ENCODE measurements at places on chromosomes 3 and 15.

DNA sequence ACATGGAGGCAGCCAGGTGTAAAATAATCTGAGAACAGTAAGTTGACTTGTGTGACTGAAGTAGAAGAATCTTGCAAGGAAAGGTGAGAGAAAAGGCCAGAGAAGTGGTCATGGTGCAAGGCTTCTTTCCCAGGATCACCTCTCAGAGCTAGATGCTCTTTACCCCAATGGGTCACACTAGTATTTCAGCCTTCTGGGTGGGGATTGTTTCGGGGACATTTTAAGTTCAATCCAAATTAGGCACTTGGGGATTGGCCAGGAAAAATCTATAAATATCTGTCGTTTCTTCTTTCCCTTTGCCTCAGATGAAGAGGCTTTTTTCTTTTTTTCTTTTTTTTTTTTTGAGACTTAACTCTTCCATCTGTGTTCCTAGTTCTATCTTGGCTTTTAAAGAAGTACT, 188.0 kb downstream of the KLHL25 start:
- DNase-seq, result no peak

DNA sequence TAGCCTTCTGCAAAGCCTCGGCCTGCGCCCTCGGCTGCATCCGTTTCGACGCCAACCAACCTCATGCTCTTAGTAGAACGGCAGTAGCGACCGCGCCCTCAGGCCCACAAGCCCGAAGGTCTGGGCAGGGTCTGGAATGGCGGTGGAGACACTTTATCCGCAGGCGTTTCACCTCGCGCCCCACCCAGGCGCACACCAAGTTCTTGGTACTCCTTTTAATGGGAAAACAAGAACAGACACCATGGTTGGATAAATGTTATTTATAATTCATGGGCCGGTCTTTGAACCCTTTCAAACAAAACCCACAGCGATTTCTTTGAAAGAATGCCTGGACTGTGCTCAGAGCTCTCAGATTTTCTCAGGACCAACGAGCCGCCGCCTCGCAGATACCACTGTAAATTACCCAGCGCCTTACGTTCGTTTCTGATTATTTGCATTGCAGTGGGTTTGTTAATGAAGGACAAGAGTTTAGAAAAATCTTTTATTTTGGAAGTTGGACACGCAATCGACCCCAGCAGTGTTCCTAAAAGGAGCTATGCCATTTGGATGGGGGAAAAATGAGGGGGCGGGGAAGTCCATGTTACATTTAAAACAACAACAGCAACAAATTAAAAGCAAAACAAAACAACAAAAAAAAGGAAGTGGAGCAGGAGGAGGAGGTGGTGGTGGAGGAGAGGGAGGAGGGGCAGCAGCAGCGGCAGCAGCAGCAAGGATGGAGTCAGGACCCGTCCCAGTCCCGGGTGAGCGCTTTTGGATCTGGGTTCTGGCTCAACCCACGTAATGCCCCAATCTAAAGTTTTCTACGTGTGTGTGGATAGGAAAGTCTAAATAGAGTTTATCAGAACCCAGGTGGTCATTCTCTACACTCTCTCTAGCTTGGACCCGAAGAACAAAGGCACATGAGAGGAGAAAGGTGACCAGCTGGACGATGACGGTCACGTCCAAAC, 993 bp upstream of the ISL2 start:
- DNase-seq, result no peak

DNA sequence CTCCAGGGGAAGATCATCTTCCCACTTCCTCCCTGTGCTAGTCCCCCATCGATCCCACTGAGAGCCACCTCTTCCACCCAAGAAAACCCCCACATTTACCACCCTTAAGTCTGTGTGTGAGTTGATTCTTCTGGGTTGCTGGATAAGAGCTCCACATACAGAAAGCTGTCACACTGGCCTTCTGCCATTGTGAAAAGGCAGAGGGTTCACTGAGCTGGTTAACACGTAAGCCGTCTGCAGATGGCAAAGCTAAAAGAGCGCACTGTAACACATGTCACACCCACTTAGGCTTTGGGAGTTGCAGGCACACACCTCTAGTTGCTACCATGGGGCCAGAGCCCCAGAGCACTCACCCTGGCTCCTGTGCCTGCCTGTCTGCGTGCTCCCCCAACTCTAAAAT, 309.8 kb upstream of the LRRC3B start:
- no peak for DNase-seq

DNA sequence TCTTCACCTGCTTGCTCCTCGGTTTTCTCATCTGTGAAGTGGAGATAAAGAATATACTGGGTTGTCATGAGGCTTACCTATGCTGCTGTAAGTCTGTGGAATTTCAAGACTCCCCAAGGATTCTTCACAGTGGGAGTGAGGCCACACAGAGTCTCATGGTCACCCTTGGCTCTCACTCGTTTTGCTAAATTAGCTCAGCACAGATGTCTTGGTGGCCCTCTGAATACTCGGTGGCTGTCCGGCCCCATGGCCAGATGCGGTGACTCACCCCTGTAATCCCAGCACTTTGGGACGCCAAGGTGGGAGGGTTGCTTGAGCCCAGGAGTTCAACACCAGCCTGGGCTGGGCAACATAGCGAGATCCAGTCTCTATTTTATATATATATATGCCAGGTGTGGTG, 5.0 kb upstream of the CHCHD6 start:
- no peak for DNase-seq

DNA sequence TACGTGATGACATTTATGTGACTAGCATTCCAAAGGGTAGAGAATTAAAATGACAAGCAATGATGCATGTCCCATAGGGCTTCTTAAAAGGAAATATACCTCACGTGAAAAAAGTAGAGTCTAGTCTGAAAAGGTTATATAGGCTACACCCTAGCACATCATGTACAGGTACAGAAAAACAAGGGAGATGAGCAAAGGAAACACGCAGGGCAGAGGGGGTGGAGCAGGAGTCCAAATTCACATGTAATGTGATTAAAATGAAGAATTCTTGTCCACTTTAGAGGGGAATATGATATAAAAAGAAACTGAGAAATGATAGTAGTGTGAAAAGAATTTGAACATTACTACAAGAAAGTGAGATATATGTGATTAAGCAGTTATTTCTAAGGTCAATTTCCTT, 59.4 kb downstream of the HACD2 start:
- DNase-seq, result no peak

DNA sequence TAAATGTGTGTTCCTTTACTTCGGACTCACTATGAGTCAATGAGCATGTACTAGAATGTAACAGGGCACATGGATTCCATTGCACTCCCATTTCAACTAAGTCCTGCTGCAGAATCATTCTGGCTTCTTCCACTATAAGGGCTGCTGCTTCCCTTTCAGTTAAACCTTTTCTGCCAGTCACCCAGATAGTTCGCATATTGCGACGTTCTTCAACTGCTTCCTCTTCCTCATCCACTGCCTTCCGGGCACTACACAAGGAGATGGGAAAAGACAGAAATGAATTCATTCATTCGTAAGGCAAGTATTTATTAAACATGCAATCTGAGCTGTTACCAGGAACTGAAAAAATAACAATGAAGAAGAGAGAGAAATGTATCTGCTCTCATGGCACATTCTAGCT, 55.6 kb downstream of the POLQ start:
- DNase-seq, result no peak

DNA sequence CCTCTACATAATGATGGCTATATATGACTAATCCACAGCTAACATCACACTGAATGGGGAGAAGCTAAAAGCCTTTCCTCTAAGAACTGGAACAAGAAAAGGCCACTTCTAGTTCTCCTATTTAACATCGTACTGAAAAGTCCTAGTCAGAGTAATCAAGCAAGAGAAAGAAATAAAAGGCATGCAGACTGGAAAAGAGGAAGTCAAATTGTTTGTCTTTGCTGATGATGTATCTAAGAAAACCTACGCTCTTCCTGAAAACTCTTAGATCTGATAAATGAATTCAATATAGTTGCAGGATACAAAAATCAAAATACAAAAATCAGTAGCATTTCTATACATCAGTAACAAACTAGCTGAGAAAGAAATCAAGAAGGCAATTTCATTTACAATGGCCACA, 116.9 kb downstream of the TP63 start:
- no peak for DNase-seq

GRCh38 chr3:44926172-44926571, 49.8 kb downstream of the ZDHHC3 start:
- DNase-seq, result no peak

- no peak for DNase-seq
These were observed 19.7 kb downstream of the OCA2 start for GRCh38 chr15:28079313-28079969.

DNA sequence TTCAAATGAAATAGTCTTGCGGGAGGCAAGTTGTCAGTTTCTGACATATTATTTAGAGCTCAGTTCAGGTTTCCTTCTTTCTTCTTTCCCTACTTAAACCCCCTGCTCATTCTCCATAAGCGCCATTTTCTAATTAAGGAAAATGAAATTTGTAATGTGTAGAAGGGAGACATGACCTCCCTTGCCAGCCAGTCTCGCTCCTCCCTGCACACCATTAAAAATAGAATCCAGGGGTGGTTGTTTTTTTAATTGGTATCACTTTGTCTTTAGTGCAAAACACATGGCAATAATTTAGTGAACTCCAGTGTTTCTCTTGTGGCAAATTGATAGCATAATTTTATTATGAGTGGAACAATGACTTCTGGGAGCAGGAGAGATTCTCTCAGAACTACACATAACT, 160.1 kb downstream of the MEIS2 start:
- no peak for DNase-seq

GRCh38 chr3:38558864-38559263, 62.7 kb downstream of the EXOG start:
- no peak for DNase-seq

Data from COLO829 (cell line).